ENCODE measurements at places on chromosomes 12 and 14.

DNA sequence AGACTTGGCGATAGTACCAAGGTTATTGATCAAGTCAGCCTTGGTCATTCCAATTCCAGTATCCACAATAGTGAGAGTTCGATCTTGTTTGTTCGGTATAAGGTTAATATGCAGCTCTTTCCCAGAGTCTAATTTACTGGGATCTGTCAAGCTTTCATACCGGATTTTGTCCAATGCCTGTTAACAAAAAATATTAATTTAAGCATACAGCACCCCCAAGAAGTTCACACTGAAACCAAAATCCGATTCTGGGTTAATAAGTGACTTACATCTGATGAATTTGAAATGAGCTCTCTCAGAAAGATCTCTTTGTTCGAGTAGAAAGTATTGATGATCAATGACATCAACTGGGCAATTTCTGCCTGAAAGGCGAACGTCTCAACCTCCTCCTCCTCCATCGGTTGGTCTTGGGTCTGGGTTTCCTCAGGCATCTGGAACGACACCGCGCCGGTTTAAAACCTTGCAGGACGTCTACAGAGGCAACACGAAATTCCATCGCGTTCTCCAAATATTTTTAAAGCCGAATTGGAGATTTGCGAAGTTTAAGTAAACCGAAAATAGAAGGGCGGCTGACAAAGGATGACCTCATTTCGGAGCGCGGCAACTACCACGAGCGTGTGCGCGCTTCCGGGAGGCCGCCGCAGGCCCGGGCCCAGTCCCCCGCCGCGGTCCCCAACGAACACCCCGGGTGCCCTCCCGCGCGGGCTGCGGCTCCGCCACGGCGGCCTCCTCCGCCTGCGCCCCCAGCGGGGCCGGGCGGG, 716 bp downstream of the HSP90AA1 start:
- peak; percentile 50 for DNase-seq

DNA sequence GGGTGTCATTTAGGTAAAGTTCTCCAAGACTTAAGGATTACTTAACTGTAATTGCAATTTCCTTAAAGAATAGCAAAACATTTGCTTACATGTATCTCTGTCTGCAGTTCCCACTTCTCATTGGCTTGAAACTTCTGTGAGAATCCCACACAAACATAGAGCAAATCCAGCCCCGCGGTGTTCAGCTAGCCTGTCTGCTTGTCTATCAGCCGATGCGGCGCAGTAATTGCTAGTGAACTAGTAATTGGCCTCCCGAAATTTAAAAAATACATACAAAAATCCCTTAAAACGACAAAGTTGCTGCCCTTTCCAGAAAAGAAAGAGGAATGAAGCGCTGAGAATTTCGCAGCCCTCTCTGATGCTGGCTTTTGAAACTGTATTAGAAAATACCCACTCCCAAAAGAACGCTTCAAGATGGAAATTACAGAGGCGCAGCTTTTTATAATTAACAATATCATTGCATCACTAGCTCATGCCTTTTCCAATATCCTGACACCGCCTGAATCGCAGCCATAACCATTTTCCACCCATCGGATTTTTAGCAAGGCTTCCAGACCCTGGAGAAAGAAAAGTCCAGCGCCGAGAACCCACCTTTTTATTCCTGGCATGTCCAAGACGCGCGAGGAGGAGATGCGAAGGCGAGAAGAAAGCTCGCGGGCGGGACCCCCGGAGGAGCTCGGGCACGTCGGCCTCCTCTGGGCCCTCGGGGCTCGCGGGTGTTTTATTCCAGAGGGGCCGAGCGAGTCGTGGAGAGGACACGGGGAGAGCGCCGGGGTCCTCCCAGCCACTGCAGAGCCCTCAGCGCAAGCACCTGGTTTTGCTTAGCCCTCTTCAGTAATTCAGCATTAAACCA, 646 bp downstream of the FBLN5 start:
- DNase-seq: no peak

DNA sequence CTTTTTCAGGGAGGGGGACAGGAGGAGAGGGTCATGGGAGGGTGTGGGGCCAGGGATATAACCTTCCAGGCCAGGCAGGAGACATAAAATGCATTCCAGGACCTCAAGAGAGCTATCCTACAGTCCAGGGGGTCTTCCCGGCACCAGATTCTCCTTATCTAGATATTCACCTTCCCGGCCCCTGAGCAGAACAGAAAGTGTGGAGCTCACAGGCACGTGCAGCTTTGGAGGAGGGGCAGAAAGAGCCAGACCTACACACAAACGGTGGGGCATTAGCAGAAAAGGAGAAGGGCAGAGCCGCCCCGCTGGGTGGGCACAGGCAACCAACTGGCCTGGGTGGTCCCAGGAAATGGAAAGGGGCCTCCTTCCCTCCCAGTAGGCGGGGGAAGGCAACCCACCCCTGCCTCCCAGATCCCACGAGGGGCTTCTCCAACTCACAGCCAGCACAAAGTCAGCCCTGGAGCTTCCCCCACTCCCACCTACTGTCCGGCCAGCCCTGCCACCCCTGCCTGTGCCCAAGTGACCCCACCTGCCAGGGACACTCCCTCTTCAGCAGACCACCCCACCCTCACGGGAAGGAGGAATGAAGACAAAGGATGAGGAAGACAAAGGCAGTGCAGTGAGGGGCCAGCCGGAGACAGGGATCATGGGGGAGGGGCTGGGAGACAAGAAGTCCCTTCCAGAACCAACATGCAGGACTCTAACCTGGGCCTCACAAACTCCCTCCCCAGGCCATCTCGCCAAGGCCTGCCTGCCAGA, 33.3 kb downstream of the CCDC85C start:
- DNase-seq: no peak

DNA sequence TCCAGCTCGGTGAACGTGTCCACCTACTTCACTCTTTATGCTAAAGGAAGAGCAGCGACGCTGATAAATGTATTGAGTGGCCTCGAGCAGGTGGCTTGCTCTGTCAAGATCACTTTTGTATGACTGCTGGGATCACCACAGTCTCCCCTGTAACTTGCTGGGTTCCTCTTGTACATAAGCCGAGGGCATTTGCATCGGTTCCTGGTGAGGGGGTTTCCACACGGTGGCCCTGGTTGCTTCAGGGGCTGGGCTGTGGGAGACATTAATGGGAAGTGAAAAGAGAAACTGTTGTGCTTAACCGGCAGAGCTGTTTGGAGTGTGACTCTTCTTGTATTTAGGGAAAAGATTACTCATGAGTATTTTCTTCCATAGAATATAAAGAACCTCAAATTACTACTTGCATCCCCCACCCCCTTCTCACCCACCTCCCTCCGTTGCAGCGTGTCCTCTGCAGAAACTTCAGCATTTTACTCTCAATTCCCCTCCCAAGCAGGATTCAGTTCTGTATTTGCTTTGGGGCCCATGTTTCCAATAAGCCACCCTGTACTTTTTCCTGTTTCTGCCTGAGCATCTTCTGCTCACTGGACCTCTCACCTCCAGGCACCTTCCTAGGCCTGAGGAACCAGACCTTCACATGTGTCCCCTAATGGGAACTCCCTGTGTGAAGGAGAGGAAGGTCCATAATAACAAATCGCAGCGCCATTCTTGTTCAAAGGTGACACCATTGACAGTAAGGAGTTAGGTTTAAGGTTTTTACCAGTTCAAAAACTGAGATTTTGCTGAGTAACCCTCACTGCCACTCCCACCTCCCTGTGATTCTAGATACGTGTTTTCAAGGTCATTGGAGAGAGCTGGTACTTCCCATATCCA, 187.0 kb downstream of the ETV6 start:
- no peak for DNase-seq

DNA sequence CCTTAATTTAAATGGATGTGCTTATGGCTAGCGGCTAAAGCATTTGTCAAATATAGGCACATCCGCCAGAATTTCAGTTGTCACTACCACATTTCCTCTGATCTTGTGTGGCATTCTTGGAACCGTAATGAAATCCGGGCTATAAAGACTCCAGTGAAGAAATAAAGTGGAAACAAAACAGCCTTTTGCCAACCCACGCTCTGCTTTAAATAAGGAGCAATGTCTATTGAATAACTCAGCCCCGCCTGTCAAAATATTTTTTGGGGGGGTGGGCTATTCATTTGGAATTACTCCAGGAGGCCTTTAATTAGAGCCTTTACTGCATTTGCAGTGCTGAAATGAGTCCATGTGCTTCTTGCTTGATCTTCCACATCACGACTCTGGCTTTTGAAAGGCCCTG, 179.6 kb upstream of the RPH3A start:
- no peak for DNase-seq

GRCh38 chr12:12705838-12706520, 10.0 kb upstream of the GPR19 start:
- peak; percentile 66 for DNase-seq

DNA sequence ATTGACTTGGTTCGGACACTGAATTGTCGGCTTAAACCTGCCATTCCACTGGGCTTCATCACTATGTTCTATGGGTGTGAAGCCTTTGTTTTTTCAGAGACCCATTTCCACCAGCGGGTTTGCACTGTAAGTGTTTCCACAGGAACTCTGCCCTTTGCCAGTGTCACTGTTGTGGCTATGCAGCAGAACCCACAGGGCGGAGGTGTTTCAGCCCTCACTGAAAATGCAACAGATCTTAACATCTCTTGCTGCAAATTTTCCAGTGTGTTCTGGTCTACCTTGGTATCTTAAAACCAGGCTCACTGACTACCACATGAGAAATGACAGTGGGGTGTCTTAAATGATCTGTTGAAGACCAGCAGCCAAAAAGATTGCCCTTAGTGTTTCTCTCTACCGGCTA, 21.1 kb downstream of the PRKCH start:
- peak; percentile 74 for DNase-seq

- DNase-seq: no peak
Measured at GRCh38 chr12:27486961-27487360, 37.0 kb upstream of the PPFIBP1 start.

- no peak for DNase-seq
Measured at GRCh38 chr12:30573145-30573544, 122.5 kb downstream of the IPO8 start.

DNA sequence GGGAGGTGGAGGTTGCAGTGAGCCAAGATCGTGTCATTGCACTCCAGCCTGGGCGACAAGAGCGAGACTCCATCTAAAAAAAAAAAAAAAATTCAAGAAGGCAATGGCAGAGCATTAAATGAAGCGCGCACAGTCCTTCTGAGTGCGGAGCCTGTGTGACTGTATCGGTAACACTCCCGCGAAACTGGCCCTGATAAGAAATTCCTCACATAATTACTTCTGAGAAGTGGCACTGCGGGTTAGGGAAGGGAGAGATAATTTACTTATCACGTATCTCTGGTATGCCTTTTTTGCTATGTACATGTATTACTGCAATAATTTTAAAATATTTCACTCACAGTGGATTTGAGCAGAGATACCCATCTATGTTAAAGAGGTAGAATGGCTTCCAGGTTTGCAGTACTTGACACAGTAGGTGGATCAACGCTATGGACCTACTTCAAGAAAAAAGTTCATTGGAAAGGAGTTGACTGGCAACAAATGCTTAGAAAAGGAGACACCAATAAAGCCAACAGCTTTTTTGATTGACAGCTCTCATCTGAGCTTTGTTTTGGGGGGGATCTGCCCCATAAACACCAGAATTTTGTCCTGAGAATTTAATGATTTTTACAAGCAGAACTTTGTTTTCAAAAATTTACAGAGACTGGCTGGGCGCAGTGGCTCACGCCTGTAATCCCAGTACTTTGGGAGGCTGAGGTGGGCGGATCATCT, 29.2 kb upstream of the SPTLC2 start:
- DNase-seq: no peak

- peak; percentile 35 for DNase-seq
Measured at GRCh38 chr14:75069121-75069810, at the start of gene ZC2HC1C. Gene ZC2HC1C (plus strand): TSS chr14:75069641. CDS start chr14:75070574, 933 bp downstream.
